ENCODE measurements at places on chromosomes 12 and 14. TPM values are rescaled to one million over a fixed set of nuclear protein-coding genes. Genes with fewer than 3 reads are reported as not detected.

HOXC12 gene
- not detected for total RNA-seq

SOAT2 gene
- total RNA-seq, result not detected

SPATA7 gene
- 3.2 TPM for total RNA-seq

CCDC197 gene
- total RNA-seq, result not detected

COCH gene
- 24.4 TPM for total RNA-seq

GRCh38 chr12:122368361-122369073 lies 54.0 kb downstream of the CLIP1 start:
- no peak for DNase-seq

DNA sequence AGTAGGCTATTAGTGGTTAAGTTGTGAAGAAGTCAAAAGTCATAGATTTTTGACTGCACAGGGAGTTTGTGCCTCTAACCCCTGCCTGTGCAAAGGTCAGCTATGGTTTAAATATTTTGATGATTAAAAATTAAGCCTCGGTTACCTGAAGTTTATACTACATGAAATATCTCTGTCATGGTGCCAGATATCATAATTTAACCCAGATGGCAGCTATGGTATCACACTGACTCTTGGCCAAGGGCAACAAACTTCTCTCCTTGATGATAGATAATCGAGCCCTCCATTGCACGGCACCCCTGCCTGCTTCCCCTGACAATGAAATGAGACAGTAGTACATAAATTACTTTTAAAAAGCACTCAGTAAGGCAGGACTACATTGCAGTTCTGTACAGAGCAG lies 80.8 kb downstream of the SLC35F4 start:
- DNase-seq, result no peak

DNA sequence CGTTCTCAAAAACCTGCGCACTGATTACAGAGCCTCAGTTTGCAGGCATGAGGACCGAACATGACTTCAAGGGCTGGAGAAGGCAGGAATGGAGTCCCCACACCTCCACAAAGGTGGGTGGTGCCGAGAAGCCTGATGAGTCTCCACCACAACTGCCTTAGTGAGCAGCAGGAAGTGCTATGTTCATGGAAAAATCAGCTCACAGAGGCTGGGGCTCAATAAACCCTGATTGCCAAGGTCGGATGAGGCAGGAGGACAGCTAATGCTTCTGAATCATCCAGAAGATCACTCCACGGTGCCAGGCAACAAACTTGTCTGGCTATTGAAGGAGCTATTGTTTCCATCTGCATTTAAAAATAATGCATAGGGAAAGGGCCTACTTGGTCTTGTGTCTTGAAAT lies 31.1 kb downstream of the APPL2 start:
- no peak for DNase-seq

GRCh38 chr12:129483111-129483893 lies 420.5 kb downstream of the TMEM132D start:
- no peak for DNase-seq

DNA sequence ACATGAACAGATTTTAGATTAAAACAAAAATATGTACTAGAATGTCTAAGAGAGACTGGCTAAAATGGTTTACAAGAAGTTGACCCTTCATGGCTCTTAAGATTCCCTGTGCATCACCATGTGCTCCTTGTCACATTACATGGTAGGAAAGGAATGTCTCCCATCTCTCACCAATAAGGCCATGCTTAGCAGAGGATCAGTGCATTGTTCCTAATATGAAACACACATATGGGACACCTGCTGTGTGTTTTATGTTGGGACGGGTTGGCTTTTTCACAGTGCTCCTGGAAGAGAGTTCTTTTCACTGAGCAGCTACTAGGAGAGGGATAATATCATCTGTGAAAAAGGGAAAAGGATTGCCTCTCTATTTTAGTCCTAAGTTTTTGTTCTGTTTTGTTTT lies 9.6 kb downstream of the PFKM start:
- DNase-seq, result no peak

- DNase-seq, result no peak
Observed at GRCh38 chr12:92544322-92544721, 158.5 kb upstream of the PLEKHG7 start.

GRCh38 chr12:107435072-107435471 lies 250.5 kb upstream of the PWP1 start:
- DNase-seq, result no peak

DNA sequence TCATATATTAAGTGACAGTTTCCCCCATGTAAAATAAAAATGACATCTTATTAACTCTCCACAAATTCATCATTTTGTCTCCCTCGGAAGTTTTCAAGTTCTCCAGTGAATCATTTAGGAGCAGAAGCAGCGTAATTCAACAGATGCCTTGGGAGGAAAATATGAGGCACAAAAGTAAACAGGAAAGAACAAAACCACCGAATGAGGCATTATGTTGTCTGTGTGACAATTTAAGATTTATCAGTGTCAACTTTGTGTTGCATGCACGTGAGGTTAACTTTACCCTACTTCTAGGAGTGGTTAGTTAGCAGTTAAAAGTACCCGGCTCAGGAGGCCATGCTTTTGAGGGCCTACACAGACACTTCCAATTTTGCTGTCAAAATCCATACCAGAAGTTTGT lies 258.6 kb downstream of the IPO8 start:
- no peak for DNase-seq

DNA sequence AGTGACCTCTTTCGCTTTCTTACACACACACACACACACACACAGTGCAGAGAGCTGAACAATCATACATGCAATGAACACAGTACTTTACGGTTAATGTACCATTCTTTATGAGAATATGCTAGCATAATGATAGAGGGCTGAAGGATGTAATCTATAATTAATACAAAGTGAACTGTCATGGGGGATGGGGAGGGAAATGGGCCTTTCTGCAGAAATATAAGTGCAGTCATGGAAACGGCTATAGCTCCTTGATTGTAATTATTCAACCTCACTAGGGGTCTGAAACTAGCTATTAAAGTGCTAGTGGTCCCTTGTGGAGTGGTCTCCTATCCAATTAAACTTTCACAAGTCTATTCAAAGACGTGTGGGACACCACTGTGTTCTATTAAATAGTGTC lies 443.2 kb upstream of the FOXG1 start:
- no peak for DNase-seq

DNA sequence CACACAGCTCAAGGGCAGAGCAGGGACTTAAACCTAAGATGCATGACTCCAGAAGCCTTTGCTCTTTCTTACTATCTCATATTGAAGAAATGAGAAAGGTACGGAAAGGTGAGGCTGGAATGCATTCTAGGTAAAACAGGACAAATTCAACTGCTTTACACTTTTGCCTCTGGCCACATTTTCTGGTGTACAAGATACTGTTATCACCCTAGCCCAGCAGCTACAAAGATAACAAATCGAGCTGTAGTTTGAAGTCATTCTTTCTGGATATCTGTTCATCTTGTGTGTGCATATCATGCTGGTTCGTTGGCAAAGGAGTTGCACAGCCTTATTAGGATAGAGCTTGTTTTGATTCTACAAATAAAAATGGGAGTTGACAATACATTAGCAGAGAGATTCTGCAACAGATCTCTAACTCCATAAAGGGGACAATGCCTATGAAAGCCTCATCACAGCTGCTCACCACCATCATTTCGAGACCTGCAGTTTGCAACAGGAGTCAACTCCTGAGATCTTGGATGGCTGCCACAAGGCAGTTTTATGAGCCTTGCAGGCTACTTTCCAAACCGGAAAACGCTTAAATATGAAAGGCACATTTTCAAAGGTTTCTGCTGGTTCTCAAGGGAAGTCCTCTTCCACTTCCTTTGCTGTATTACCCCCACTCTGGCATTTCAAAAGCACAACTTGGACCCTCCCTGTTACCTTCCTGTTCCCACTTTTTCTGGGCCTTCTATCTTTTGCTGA lies 64.9 kb downstream of the STXBP6 start:
- DNase-seq, result no peak

GRCh38 chr14:79764323-79764722 lies 447.0 kb downstream of the DIO2 start:
- no peak for DNase-seq

GRCh38 chr14:84707830-84708229 lies 822.1 kb upstream of the FLRT2 start:
- no peak for DNase-seq

DNA sequence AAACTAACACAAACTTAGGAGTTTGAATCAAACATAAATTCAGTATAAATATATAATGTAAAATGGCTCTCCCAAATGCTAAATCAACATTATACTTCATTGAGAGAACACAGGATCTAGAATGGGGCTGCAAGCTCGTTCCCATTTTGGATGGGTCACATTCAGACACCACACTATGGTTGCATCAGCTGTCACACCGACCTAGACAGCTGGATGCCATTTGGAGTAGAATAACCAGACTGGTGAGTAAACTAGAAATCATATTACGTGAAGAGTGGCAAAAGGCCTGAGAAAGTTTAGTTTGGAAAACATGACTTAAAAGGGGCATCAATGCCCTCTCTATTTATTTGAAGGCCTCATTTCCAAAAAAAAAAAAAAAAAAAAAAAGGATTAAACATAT lies 430.4 kb downstream of the NPAS3 start:
- no peak for DNase-seq

DNA sequence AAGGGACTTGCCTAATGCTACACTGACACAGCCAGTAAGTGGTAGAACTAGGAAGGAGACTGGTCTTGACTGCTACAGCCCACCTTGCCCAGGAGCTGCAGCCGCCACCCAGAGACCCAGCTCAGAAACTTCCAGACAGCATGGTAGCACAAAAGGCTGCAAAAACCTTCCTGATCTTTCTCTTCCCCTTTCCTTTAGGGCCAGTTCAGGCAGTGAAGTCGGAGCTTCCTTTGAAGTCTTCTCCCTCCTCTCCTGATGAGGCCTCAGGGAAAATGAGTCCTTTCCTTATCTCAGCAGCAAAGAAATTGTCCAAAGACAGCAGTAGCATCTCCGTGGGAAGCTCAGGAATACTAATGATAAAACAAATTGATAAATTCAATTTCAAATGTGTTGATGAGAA lies 21.0 kb upstream of the CHST11 start:
- DNase-seq, result no peak

- DNase-seq, result peak; percentile 71
Observed at GRCh38 chr12:23204933-23205778, 580.2 kb downstream of the ETNK1 start.

DNA sequence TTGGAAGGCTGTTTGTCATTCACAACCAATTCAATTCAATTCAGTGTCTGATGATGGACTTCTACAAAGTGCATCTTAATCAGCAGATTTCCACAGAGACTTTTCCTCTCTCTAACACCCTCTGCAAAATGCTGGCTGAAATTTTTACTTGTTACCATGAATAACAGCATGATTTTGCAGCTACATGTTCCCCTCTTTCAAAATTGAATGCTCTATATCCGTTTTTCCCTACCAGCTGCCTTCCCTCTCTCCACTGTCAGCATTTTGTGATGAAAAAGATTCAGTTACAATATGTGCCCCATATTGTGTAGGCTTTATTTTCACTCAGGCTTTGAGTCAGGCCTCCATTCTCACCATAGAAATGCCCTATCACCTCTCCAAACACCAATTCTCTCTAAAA lies 334.6 kb downstream of the SYT1 start:
- no peak for DNase-seq

- no peak for DNase-seq
Observed at GRCh38 chr12:52142431-52142830, 49.4 kb downstream of the KRT80 start.

GRCh38 chr14:99467336-99468078 lies 13.2 kb downstream of the SETD3 start:
- no peak for DNase-seq

GRCh38 chr12:111287125-111287900 lies 81.6 kb downstream of the PHETA1 start:
- no peak for DNase-seq

DNA sequence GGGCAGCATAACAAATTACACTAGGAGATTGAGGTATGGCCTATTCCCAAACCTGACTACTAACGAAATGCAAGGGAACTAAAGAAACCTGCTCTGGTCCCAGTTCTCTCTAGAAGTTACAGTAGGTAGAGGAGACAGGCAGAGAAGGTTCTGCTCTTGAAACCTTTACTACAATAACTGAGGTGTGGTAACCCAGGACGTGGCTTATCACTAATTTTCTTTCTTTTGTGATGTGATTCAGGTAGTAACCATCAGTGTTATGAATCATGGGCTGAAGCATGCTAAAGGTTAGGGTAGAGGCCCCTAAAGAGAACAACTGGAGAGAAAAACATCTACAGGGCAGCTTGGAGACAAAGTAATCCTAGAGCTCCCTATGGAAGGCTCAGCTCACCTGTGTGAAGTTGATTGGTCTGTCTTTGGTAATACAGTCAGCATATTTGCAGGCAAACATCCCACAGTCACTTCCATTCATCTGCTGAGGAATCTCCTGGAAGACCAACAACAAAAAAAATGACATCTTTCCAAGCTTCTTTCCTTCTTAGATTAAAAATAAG lies 41.8 kb upstream of the COL2A1 start:
- DNase-seq, result no peak

DNA sequence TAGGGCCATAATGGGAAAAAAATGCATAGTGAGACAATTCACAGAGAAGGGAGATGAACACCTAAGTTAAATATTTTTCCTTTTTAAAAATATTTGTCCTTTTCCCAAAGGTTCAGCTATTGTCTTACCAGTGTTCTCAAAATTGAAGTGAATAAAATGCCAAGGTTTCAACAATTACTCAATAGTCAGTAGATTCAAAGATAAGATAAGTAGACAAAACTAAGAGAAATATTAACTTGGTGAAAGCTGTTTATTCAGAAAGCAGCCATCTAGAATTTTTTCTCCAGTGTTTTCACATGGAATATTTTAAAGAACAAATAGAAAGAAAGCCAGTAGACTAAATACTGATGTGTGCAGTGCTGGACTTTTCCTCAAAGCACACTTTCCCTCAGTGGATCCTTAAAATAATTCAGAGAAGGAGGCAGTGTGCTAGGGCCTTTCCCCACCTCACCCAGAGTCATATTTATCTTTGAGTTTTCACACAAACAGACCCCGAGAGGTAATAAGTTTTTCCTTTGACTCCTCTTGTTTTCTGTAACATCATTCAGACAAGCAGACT lies 144.5 kb upstream of the PLEKHG7 start:
- DNase-seq, result no peak

- DNase-seq, result no peak
Observed at GRCh38 chr12:101963697-101964096, 86.3 kb downstream of the DRAM1 start.

DNA sequence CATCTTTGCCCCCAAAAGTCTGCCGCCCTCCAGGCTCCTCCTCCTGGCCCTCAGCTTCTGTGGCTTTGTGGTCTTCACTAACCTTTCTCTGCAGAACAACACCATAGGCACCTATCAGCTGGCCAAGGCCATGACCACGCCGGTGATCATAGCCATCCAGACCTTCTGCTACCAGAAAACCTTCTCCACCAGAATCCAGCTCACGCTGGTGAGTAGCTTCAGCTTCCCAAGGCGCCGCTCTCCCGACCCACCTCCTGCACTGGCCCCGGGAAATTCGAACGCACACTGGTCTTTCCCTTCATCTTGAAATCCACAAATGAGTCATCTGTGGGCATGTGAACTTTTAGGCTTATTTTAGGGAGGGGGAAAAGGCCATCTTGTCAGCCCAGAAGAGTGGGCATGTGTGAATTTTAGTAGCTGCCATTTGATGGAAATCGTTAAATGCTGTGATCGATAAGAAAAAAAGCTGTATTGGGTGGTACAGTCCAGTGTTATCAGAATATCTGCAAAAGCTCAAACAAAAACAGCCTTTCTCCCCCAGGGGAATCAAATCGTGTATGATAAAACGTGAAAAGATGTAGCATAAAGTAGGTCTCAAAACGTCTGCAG lies 700 bp downstream of the SLC35E3 start:
- DNase-seq, result no peak
